DND-41 (cell line): ENCODE measurements at places on chromosomes 11 and 22.

- no peak for DNase-seq
These were observed at the start of gene MPEG1 for GRCh38 chr11:59212744-59213631. MPEG1 (minus strand) TSS chr11:59212927; CDS start chr11:59212865, 62 bp downstream.

DNA sequence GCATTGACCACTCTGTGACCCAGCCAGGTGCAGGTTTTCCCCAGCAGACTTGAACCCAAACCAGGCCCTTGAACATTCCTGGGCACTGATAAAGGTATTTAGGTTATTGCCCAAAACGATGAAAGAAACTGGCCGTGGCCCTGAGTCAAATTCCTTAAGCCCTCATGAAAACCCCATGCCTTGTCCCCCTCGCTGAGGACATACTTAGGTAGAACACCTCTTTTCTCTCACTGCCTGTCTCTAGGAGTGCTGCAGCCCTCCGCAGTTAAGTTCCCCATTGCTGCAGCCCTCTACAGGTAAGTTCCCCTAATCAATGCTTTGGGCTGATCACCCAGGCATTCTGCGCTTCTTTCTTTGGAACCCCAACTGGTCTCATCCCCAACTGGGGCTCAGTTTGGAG is 961.6 kb downstream of the TBC1D22A start:
- no peak for DNase-seq

- peak; percentile 24 for DNase-seq
These were observed 7.6 kb downstream of the KCNQ1OT1 start for GRCh38 chr11:2691991-2692875.

- DNase-seq: no peak
These were observed 333.6 kb upstream of the NCAM1 start for GRCh38 chr11:112627588-112628045.

DNA sequence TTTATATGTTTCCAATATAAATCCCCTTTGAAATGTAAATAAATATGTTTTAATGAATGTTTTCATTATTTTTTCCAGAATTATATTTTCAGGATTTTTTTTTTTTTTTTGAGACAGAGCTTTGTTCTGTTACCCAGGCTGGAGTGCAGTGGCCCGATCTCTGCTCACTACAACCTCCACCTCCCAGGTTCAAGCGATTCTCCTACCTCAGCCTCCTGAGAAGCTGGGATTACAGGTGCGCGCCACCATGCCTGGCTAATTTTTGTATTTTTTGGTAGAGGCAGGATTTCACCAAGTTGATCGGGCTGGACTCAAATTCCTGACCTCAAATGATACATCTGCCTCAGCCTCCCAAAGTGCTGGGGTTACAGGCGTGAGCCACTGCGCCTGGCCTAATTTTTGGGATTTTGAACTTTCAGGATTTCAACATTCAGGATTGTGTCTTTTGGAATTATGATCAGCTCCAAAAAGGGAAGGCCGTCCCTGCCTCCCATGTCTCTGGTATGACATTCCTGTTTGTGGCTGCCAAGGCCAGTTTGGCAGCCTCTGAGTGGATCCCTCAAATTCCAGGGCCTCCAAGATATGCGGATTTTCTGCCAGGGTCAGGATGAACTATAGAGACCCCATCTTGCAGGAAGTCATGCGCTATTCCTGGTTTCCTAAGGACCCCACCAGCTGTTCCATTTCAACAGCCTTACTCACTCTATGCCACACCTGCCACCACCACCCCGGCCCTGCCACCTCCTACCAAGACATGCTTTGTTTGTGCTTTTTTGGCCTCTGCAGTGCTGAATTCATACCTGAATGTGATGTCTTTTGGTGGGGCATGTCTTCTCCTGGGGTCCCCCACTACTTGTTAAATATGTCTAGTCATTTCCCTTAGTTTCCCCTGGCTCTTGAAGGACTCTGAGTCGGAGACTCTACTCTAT is 21.9 kb upstream of the TMPRSS4 start:
- DNase-seq: no peak

DNA sequence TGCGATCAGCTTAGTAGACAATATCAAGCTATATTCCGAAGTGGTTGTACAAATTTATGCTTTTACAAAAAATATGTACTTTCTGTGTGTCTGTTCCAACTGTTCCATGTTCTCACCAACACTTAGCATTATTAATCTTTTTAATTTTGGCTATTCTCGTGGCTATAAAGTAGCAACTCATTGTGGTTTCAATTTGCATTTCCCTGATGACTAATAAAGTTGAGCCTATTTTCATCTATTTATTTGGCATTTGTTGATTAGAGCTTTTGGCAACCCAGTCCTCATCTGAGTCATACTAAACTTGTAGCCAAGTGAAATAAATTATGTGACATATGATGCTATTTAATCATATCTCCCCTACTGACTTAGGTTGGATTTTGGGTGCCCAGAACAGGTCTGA is 115.9 kb downstream of the FBXO7 start:
- no peak for DNase-seq

DNA sequence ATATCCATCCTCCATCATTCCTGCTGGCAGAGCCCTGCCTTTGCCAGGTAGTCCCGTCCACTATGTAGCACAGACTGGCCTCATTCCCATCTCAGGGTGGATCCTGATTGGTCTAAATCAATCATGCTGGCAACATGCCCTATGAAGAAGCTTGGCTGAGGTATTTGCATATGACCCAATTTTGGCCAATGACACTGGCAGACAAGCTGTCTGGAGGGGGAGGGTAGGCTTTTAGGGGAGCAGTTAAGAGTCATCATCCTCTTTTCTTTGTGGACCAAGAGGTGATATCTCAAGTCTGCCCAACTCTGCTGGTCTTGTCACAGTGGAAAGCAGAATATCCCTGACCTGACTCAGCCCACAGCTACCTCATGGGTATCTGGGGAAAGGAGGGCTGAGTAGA is 5.1 kb downstream of the CCDC89 start:
- no peak for DNase-seq

- no peak for DNase-seq
These were observed 32.8 kb upstream of the WNT7B start for GRCh38 chr22:46009730-46010129.

DNA sequence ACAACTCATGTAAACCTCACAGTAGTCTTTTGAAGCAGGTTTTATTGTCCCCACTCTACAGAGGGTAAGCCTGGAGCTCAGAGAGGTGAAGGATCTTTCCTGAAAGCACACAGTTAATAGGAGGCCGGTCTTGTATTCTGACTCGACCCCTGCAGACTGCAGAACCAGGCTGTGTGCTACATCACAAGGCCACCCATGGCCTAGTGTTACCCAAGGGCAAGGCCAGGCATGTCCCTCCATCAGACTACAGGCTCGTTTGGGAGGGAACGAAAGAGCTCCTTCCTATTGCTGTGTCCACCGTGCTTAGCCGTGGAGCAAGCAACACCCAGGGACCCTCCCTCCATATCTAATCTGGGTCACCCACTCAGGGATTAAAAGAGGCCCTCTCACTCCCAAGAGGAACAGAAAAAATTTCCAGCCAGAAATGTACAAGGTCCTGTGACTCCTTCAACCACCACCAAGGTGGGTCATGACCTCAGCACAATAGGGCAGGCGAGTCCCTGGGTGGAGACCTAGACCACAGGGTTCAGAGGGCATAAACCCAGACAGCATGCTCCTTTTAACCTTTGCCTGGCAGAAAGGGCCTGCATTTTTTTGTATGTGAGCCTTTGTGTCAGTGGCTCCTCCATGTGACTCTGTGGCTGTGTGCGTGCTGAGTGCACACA is 6.3 kb upstream of the SMIM35 start:
- DNase-seq: no peak
